Activated naive CD8-positive, alpha-beta T cell treated with anti-CD3 and anti-CD28 coated beads, Interleukin-2, amount 10 ng/mL, durations not matched to agents 7 days and 5 days (primary cell): ENCODE measurements at places on chromosomes 2 and 18. TPM values are rescaled to one million over a fixed set of nuclear protein-coding genes. Genes with fewer than 3 reads are reported as not detected.

GRCh38 chr2:25342372-25343186 lies 854 bp upstream of the DNMT3A start:
- no peaks in the 10 kb centered on the region for H3K36me3 ChIP-seq
- H3K4me1 ChIP-seq: peaks cover 30% of the 10 kb centered on the region
- peak; percentile 89 for DNase-seq
- peak overlapping the region; percentile 88 for H3K27ac ChIP-seq
- H3K27me3 ChIP-seq: no peaks in the 10 kb centered on the region
- H3K4me3 ChIP-seq: peak overlapping the region; percentile 88

DNA sequence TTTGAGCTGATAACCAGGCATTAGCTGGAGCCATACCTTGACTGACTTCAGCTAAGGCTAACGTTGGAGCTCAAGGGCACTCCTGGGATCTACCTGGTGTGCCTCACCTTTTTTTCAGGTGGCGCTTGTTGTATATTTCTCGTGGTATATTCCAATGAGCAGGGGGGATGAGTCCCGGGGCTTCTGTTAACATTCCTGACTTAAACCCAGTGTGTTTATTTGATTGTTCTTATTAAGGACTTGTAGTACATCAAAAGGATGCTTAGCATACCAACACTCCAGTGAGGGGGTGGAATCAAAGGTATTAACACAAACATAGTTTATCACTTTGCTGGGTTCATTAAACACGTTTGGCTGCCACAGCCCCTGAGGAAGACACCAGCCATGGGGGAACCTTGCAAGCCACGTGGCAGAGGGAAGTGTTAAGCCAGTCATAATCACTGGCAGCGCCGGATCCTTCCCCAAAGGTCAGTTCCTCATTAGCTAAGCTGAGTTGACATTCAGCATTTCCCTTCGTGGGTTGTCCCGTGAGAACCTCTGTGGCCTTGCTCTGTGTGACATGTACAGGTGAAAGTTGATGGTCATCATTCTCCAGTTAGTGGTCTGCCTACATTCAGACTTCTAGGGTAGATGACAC lies 119.5 kb upstream of the MCFD2 start:
- peaks cover 15% of the 10 kb centered on the region for H3K36me3 ChIP-seq
- H3K4me3 ChIP-seq: no peak overlapping the region
- no peaks in the 10 kb centered on the region for H3K27me3 ChIP-seq
- DNase-seq: no peak

- no peak overlapping the region for H3K27ac ChIP-seq
- no peaks in the 10 kb centered on the region for H3K27me3 ChIP-seq
- no peaks in the 10 kb centered on the region for H3K36me3 ChIP-seq
- H3K4me3 ChIP-seq: no peak overlapping the region
- DNase-seq: no peak
- H3K4me1 ChIP-seq: no peaks in the 10 kb centered on the region
Measured at GRCh38 chr2:203846490-203847105, 21.0 kb upstream of the CTLA4 start.

GRCh38 chr2:159773426-159773825 lies 24.6 kb downstream of the CD302 start:
- no peak overlapping the region for H3K4me3 ChIP-seq
- peaks cover 16% of the 10 kb centered on the region for H3K36me3 ChIP-seq
- no peak for DNase-seq
- no peaks in the 10 kb centered on the region for H3K4me1 ChIP-seq
- no peak overlapping the region for H3K27ac ChIP-seq

DNA sequence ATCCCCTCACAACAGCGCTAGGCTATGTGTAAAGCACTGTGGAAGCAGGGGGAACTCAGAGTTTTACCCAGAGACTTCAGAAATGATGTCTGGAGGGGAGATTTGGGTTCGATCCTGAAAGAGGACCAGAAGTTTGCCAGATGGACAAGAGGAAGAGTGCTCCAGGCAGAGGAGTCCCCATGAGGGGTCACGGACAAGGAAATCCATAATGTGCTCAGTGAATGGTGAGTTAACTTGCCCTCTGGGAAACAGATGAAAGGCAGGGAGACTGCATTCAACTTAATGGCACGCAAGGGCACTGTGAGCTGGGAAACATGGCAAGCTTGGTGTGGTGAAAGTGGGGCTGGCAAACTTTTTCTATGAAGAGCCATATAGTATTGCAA lies 6.0 kb upstream of the ASAP2 start:
- no peak overlapping the region for H3K27ac ChIP-seq
- H3K4me1 ChIP-seq: no peaks in the 10 kb centered on the region
- no peak for DNase-seq
- H3K27me3 ChIP-seq: peaks cover 38% of the 10 kb centered on the region
- H3K4me3 ChIP-seq: no peak overlapping the region

The TMEM178A gene
- 0.17 TPM for total RNA-seq

DNA sequence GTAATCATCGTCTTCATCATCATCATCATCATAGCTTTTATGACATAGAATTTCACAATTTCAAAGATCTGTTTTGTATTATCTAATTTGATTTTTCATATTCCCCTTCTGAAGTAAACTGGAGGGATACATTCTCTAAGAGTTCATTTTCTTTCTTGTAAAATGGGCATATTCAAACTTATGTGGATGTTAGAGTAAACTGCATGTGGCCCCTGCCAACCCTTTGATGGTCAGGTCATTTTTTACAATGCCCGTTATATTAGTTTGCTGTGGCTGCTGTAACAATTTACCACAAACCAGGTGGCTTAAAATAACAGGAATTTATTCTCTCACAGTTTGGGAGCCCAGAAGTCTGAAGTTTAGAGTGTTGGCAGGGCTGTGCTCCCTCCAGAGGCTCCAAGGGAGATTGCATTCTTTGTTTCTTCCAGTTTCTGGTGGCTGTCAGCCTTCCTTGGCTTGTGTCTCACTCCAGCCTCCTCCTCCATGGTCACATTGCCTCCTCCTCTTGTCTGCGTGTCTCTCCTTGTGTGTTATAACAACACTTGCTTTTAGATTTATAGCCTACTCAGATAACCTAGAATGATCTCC lies 127.5 kb upstream of the MMADHC start:
- DNase-seq: no peak
- H3K4me3 ChIP-seq: no peak overlapping the region
- H3K36me3 ChIP-seq: no peaks in the 10 kb centered on the region
- no peak overlapping the region for H3K27ac ChIP-seq
- H3K4me1 ChIP-seq: no peaks in the 10 kb centered on the region

- no peaks in the 10 kb centered on the region for H3K27me3 ChIP-seq
- no peaks in the 10 kb centered on the region for H3K36me3 ChIP-seq
- no peak overlapping the region for H3K27ac ChIP-seq
- H3K4me3 ChIP-seq: no peak overlapping the region
- no peaks in the 10 kb centered on the region for H3K4me1 ChIP-seq
Measured at GRCh38 chr2:133400411-133400810, 167.9 kb downstream of the NCKAP5 start.

DNA sequence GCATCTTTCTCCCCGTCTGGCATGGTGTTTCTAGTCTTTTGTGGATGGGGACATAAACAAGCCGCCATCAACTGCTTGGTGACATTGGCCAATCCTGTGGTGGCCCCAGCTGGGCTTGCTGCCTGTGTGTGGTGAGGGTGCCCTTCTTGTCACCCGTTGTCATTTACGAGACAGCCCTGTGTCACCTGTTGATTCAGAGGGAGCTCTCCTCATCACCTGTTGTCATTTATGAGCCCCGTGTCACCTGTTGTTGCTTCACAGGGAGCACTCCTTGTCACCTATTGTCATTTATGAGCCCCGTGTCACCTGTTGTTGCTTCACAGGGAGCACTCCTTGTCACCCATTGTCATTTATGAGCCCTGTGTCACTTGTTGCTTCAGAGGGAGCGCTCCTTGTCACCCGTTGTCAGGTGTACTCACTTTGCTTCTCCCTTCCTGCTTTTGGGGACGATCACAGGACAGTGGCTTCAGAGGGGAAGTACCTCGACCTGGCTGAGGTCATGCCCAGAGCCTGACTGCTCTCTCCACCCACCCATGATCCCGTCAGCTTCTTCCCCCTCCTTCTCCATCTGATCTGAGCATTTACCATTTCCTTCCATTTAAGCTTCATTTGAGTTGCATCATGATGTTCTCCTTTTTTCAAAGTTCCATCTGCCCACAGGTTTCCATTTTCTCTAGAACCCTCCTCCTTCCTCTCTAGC lies 29.1 kb downstream of the HPCAL1 start:
- H3K4me3 ChIP-seq: peak overlapping the region; percentile 91
